ENCODE measurements at places on chromosomes 11 and 22. TPM values are rescaled to one million over a fixed set of nuclear protein-coding genes. Genes with fewer than 3 reads are reported as not detected.

Gene CLDN25
- not detected for total RNA-seq

- DNase-seq = no peak
These were observed 353.7 kb downstream of the MIAT start for GRCh38 chr22:27011133-27011532.

Gene EMID1
- total RNA-seq = 1.2 TPM

DNA sequence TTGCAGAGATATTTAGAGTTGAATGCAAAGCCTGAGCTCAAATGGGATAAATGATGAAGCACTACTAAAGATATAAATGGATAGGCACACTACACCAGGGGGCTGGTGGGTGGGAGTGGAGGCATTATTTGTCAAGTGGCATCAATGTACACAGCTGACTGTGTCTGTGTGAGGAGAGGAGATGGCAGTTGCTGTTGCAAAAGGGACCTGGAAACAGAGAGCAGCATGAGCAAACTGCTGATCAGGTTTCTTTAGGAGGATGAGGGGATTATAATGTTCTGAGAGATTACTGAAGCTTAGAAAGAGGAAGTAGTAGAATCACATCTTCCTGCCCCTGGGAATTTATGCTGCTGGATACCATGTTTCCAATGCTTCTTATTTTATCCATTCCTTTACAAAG is 39.4 kb upstream of the LIN7C start:
- DNase-seq = no peak

GRCh38 chr11:93921695-93922468 is 71.5 kb upstream of the VSTM5 start:
- DNase-seq = no peak

- no peak for DNase-seq
These were observed 17.1 kb downstream of the CRELD2 start for GRCh38 chr22:49935561-49935960.

GRCh38 chr22:46744581-46744980 is 6.5 kb upstream of the CERK start:
- DNase-seq = no peak

- no peak for DNase-seq
These were observed 23.7 kb upstream of the FXYD6 start for GRCh38 chr11:117900121-117900648.

Gene C11orf86
- total RNA-seq = not detected

Gene RAB3IL1
- not detected for total RNA-seq

Gene LRRN4CL
- not detected for total RNA-seq

Gene CCDC89
- 0.87 TPM for total RNA-seq

Gene TMPRSS13
- 3.1 TPM for total RNA-seq

Gene EML3
- 144 TPM for total RNA-seq

GRCh38 chr11:61486779-61487178 is 21.8 kb upstream of the LRRC10B start:
- no peak for DNase-seq

- no peak for DNase-seq
These were observed 8.1 kb downstream of the YWHAH start for GRCh38 chr22:31952472-31952871.

- no peak for DNase-seq
These were observed 109.3 kb downstream of the ARFGAP2 start for GRCh38 chr11:47067401-47067800.

DNA sequence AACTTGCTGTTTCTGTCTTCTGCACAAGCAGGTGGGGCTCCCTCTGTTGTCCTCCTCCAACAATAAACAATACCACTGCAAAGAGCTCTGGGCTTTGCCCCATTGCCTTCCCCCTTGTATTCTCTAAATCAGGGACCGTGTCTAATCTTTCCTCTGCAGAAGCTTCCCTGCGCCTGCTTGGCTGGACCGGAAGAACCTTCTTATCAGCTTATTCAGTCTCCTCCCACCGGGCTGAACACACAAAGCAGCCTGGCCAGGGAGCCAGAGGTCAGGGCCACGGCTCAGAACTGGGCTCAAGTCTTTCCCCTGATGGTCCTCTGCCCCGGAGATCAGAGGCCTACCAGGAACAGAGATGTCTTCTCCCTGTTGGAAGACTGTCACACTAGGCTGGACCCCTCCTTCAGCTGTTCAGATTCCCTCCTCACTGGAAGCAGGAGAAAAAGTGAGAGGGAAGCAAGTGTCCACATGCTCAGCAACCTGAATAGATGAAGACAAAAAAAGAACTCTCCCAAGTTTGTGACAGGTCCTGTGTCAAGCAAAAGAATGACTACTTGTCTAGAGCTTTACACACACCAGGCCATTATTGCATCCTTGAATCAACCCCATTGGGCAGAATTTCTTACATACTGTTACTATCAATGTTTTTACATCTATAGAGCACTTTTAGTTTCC is 63.7 kb downstream of the RAB30 start:
- DNase-seq = no peak

Gene HBB
- not detected for total RNA-seq

GRCh38 chr11:125954945-125955640 is 9.2 kb downstream of the VSIG10L2 start:
- no peak for DNase-seq

Gene IL10RA
- total RNA-seq = 171 TPM

DNA sequence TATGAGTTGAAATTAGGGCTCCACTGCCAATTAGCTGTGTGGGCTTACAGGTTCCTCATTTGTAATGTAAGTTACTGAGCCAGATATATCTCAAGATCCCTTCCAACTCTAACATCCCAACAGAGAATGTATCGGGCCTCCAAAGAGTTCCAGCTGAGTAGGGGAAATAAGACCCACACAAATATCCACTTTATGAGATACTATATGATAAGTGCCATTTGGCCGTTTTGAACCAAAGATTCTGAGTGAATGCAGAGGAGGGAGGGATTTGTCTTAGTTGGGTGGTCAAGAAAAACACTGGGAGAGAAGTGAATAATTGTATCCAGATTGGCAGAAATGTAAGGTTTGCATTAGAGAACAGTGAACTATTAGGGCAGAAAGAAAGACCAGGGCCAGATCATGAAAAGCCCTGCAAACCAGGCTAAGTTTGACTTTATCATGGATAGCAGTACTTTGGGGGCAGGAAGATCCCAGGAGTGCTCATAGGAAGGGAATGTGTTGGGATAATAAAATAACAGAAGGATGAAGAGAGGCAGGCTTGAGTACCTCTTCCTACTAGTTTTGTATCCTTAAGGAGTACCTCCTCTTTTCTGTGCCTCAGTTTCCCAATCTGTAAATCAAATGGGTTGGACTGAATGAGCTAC is 63.9 kb downstream of the RPL27A start:
- DNase-seq = no peak

Gene MAPK8IP2
- 0.44 TPM for total RNA-seq

GRCh38 chr22:33275073-33275443 is 216.9 kb upstream of the SYN3 start:
- no peak for DNase-seq

DNA sequence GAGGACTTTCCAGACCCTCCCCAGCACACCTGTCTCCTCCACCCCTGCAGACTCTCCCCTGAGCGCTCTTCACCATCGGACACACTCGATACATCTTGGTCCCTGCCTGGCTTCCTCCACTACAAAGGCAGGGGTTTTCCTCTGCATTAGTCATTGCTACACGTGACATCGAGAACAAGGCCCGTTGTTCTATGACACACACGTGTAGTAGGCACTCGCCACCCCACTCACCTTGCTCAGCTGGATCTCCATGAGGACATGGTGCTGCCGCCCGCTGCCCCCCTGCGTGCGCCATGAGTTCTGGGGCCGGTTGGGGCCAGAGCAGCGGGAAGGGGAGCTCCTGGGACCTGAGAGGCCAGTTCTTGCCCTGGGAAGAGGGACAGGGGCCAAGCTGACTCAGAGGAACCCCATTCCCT is 16.7 kb downstream of the ATG2A start:
- DNase-seq = no peak

Gene OR6A2
- total RNA-seq = not detected

Gene CRYBB2
- total RNA-seq = not detected

Gene CST6
- total RNA-seq = not detected

DNA sequence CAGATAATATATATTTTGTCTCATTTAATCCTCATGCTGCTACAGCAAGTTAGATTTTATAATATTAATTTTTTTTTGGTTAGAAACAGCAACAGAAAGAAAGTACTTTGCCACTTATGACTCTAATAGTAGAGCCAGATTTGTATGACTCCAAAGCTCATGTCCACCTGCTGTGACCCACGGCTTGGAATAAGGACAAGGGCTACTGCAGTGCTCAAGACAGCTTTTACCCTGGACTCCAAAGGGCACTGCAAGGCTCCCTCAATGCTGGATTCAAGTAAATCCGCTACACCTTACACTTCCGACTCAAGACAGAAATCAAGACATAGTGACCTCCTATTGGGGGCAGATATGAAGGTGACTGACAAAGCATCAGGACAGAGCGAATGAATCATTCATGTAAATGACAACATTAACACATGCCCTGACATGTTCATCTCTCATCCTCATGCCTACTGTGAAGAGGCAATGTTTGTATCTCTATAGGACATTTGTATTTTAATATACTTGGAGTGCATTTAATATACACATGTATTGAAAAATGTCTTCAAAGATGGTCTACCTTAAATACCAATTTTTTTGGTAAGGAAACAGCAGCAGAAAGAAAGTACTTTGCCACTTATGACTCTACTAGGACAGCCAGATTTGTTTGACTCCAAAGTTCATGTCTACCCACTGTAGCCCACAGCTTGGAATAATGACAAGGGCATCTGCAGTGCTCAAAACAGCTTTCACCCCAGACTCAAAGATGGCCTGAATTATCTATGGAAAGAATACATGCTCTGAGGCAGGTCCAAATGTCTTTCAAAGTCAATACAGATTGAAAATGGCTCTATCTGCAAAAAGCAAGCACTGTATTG is 375.6 kb upstream of the CCDC90B start:
- no peak for DNase-seq

Gene LRRC4C
- total RNA-seq = not detected

GRCh38 chr22:28983190-28983589 is 78.4 kb downstream of the C22orf31 start:
- DNase-seq = no peak

DNA sequence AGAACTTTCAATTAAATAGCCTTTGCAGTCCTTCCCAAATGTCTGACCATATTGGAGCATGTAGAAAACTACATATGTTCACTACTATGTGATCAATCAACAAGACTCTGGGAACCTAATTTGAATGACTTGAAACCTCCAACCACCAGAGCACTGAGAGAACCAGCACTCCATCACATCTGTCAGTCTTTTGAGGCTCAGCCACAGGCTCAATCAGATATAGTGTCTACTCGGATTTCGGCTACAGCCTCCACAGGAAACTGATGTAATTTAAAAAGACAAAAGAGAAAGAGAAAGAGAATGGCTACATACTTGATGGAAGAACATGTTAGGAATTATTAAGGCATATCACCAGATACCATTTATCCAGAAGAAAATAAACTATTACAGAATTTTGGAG is 859.0 kb downstream of the FAM181B start:
- DNase-seq = peak; percentile 10

- peak; percentile 90 for DNase-seq
These were observed 1.5 kb downstream of the CASTOR1 start for GRCh38 chr22:30287648-30288418.

GRCh38 chr11:120792306-120792705 is 231.6 kb upstream of the TBCEL start:
- no peak for DNase-seq

DNA sequence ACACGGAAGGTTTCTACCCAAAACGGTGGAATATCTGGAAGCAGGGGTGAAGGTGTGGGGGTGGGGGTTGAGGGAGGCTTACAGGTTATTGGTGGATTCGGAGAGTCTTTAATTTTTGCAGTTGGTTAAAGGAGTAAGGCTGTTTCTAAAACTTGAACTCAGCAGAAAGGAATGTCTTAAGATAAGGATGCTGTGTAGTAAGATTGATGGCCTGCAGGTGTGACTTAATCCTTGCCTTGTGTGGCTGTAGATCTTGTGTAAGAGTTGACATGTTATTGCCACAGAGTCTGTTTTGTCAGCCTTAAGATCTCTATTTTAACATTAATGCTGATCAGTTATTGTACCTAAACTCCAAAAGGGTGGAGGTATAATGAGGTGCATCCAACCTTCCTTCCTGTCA is 16.4 kb upstream of the OR6M1 start:
- DNase-seq = no peak

Gene RIMBP3B
- 0.83 TPM for total RNA-seq

DNA sequence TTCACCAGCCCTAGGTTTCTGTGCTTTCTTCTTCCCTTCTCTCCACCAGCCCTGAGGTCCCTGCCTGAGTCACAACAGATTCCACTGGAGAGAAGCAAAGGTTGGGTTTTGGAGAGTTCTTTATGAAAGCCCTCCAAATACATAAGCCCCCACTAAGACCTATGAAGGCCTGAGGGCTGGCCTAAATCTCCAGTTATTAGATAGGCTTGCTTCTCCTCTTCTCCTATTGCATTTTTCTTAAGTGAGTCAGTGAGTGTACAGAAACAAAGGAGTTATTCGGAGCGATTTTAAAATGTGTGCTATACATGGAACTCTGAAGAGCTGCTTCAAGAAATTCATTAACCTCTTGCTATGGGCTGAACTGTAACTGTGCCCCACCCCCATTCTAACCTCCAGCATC is 1057.3 kb downstream of the OPCML start:
- DNase-seq = no peak

DNA sequence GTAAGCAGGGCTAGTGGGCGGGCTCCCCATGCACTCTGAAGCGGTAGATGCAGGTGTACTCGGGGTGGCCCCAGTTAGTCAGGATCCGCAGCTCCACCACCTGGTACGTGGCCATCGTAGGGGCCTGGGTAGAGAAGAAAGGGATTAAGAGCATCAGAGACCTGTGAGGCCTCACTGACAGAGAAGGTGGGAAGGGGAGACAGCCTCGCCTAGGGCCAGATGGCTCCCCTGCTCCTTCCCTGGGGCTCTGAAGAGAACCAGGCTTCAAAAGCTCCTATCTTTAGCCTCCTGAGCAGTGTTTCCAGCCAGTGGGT is 19.6 kb downstream of the SUN2 start:
- DNase-seq = no peak

Gene POLR2F
- 25.9 TPM for total RNA-seq

- no peak for DNase-seq
These were observed 28.1 kb downstream of the ME3 start for GRCh38 chr11:86644291-86644690.

GRCh38 chr11:99419991-99420390 is 399.2 kb downstream of the CNTN5 start:
- no peak for DNase-seq
